ENCODE measurements at places on chromosomes 1 and 21.

- no peak for DNase-seq
Observed at GRCh38 chr1:198160946-198161614, 4.3 kb downstream of the NEK7 start.

DNA sequence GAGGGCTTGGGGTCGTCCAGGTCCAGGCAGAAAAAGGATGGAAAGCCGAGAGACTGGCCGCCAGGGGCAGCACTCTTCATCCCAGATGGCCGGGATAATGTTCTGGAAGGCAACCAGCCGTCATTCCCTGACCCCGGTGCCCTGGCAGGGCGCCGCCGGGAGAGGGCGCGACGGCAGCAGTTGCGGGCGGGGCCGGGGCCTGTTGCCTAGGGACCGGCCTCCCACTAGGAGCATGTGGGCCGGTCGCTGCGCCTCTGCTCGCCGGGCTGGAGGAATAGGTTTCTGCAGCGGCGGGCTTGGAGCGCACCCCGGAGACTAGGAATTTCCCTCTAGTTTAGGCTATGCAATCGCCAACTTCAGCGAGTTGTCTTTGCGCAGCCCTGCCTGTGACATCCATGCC is 11.0 kb downstream of the DMRTB1 start:
- DNase-seq = no peak

- DNase-seq = no peak
Observed at GRCh38 chr1:183721041-183721440, 67.9 kb upstream of the APOBEC4 start.

DNA sequence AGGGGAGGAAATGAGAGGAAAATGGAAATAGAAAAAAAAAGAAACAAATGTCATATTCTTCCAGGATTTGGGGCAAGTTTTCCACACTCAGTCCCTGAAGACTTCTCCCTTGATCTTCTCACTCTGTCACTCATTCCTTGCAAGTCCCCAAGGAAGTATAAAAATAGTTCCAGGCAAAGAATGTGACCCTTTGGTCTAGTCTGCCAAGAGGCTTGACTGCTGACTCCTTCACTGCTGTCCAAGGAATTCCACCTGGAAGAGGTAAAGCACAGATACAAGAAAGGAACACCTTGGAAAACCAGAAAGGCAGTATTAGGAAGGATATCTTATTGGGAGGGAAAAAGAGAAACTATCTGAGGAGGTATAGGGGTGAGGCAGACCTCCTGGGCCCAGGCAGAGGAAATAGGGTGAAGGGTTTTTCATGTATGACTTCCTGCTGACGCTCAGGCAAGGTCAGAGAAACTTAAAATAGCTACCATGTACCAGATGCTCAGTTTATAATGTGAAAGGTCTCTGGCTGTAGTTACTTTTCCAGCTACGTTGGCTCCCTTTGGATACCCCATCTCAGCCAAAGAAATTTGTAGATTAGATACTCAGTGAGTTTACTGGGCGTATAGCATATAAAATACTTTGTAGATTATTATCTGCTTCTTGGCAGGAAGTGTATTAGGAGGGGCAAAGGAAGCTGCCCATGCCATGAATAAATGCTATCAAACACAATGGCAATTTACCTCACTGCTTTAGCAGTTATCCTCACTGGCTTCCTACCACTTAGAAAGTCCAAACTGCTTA is 2.0 kb upstream of the GJA5 start:
- DNase-seq = peak; percentile 19

- no peak for DNase-seq
Observed at GRCh38 chr1:38942664-38943428, 1.2 kb upstream of the RHBDL2 start.

GRCh38 chr1:206001476-206001888 is 1.7 kb downstream of the RAB7B start:
- DNase-seq = peak; percentile 31

DNA sequence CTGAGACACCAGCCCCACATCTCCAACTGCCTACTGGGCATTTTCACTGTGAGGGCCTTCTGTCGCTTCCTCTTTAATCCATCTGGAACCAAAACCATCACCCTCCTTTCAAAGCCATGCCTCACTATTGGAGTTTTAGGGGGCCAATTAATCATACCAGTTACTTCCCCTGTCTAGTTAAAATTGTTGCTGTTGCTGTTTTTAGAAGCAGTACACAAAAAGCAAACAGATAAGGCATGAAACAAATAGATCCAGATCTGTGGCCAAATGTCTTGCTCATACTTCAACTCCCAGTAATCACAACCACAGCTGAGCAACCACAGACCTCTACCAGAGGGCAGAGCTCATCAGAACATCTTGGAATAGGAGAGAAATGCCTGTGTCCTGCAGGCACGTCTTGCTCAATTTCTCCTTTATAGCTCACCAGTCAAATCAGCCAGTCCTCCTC is 133.8 kb upstream of the C1orf105 start:
- peak; percentile 82 for DNase-seq

DNA sequence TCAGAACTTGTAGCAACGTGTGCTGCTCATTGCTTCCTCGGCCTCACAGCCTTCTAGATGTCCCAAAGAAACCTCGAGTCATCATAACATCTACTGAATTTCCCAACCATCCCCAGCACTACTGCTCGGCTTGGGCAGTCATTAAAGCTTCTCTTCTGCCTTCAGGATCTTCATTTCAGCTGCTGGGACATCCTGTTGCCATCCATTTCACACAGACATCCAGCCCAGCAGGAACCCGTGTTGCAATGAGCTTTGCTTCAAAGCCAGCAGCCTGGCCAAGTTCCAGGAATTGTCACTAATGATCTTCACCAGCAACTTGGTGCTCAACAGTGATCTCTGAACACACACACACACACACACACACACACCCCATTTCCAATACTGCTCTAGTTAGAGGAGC is 18.5 kb downstream of the WLS start:
- no peak for DNase-seq

- DNase-seq = no peak
Observed at GRCh38 chr1:215891266-215892057, 324.4 kb downstream of the KCTD3 start.
